Lung (tissue), 17 donors: ENCODE measurements at places on chromosomes 6 and 20. TPM values are rescaled to one million over a fixed set of nuclear protein-coding genes. Genes with fewer than 3 reads are reported as not detected.

DNA sequence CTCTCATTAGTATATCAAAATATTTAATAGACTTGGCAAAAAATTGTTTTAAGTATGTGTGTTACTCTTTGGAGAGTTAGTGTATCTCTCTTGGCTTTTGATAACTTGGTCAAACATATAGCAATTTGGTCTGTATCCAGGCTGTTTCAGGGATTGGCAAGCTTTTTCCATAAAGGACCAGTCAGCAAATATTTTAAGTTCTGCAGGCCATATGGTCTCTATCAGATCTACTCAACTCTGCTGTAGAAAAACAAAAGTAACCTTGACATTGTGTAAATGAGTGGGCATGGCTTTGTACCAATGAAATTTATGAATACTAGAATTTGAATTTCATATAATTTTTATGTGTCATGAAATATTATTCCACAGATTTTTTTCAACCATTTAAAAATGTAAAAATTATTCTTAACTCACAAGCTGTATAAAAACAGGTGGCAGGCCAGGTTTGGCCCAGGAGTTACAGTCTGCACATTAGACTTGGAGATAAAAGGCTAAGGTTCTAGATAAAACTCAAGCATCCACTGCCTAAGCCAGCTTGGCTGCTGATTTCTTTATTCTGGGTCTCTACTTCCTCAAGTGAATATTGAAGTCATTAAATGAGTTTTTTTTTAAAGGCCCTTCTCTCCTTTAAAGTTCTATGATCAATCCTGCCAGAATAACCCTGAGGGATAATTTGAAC, 13.7 kb downstream of the GSTA4 start:
- H3K27ac ChIP-seq: no peak overlapping the region
- no peaks in the 10 kb centered on the region for H3K27me3 ChIP-seq
- peaks cover 27% of the 10 kb centered on the region for H3K4me1 ChIP-seq
- H3K36me3 ChIP-seq: peaks cover 15% of the 10 kb centered on the region
- no peak overlapping the region for H3K4me3 ChIP-seq

DNA sequence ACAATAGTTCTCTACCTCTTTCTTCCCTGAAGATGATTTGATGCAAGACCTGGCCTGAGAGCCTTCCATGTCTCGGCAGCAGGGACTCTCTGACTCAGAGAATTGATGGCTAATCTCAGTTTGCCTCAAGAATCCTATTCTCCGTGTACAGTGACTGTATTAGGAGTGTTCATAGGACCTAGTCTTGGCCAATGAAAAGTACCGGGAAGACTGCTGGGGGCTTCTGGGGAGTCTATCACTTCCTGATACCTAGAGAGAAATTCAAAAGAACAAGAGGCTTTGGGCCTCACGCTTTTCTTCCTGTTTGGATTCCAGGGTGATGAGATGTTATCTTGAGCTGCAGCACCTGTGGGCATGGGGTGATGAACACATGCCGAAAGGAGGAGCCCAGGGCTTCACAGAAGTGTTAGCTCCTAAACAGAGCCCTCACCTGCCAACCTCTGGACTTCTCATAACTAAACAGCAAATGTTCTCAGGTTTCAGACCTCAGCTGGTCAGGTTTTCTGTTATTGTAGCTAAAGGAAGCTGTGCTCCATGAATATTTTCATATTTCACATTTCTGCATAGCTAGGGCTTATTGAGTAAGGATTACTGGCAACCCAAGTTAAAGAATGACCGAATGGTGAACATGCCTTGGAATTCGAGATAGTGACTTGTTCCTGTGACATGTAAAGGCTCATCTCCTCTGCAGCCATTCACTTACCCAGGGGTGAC, 323.1 kb upstream of the AGPAT4 start:
- no peak overlapping the region for H3K27ac ChIP-seq
- H3K36me3 ChIP-seq: no peaks in the 10 kb centered on the region
- H3K27me3 ChIP-seq: no peaks in the 10 kb centered on the region
- DNase-seq: no peak
- no peaks in the 10 kb centered on the region for H3K4me1 ChIP-seq

- H3K4me1 ChIP-seq: no peaks in the 10 kb centered on the region
- H3K27ac ChIP-seq: no peak overlapping the region
- no peak overlapping the region for H3K4me3 ChIP-seq
- peak; percentile 84 for DNase-seq
- H3K36me3 ChIP-seq: no peaks in the 10 kb centered on the region
Measured at GRCh38 chr6:28673787-28674671, 148.3 kb downstream of the GPX5 start.

DNA sequence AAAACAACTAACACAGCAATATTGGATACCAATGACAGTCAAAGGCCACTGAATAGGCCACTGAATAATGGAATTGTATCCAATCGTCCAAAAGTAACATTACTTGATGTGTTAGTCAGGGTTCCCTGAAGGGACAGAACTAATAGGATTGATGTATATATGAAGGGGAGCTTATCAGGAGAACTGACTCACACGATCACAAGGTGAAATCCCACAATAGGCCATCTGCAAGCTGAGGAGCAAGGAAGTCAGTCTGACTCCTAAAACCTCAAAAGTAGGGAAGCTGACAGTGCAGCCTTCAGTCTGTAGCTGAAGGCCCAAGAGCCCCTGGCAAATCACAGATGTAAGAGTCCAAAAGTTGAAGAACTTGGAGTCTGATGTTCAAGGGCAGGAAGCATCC, 571.4 kb downstream of the PRKN start:
- H3K36me3 ChIP-seq: no peaks in the 10 kb centered on the region
- no peak overlapping the region for H3K27ac ChIP-seq
- H3K4me3 ChIP-seq: no peak overlapping the region
- H3K4me1 ChIP-seq: no peaks in the 10 kb centered on the region
- no peaks in the 10 kb centered on the region for H3K27me3 ChIP-seq

DNA sequence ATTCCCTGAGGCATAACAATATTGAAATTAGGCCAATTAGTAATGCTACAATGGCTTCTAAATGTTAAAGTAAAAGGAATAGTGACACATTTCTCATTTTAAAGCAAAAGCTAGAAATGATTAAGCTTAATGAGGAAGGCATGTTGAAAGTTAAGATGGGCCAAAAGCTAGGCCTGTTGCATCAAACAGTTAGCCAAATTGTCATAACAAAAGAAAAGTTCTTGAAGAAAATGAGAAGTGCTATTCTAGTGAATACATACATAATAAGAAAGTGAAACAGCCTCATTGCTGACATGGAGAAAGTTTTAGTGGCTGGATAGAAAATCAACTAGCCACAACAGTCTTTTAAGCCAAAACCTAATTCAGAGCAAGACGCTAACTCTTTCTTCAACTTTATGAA, 12.9 kb downstream of the OR2A4 start:
- no peak overlapping the region for H3K27ac ChIP-seq
- no peaks in the 10 kb centered on the region for H3K36me3 ChIP-seq
- no peaks in the 10 kb centered on the region for H3K4me1 ChIP-seq
- H3K4me3 ChIP-seq: no peak overlapping the region
- no peaks in the 10 kb centered on the region for H3K27me3 ChIP-seq
- DNase-seq: no peak

- no peaks in the 10 kb centered on the region for H3K27me3 ChIP-seq
- H3K36me3 ChIP-seq: no peaks in the 10 kb centered on the region
- H3K4me1 ChIP-seq: no peaks in the 10 kb centered on the region
- H3K27ac ChIP-seq: no peak overlapping the region
- DNase-seq: no peak
- H3K4me3 ChIP-seq: no peak overlapping the region
Measured at GRCh38 chr6:36928547-36928918, 26.0 kb upstream of the PI16 start.

DNA sequence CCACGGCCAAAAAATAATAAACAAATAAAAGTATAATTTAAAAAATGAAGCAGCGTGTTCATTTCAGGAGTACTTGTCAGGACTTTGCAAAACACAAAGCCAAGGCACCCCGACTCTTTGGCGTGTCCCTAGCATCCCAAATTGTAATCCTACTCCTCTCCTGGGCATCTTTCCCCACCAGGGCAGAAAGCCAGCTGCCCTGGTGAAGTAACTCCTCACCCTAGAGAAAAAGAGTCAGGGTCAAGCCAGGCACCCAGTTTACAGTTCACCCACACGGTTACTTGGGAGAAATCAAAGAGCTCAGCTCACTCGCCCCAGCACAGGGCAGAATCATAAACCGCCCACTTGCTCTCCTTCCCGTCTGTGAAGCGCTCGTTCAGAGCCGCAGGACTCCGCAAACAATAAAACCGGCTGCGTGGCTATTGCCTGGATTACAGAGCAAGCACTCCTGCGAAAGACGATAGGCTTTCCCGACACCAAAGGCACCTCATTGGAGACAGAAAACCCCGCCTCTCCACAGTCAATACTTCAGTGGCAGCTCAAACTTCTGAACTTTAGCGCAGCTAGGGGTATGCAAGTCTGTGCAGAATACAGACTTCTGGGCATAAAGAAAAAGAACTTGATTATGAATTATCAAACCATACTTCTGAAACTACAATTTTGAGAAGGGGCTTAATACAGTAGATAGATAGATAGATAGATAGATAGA, 73.0 kb upstream of the NHSL1 start:
- peak; percentile 92 for DNase-seq
- H3K27me3 ChIP-seq: no peaks in the 10 kb centered on the region
- peaks cover 2% of the 10 kb centered on the region for H3K4me1 ChIP-seq
- H3K4me3 ChIP-seq: peak overlapping the region; percentile 31
- no peaks in the 10 kb centered on the region for H3K36me3 ChIP-seq
- peak overlapping the region; percentile 76 for H3K27ac ChIP-seq

DNA sequence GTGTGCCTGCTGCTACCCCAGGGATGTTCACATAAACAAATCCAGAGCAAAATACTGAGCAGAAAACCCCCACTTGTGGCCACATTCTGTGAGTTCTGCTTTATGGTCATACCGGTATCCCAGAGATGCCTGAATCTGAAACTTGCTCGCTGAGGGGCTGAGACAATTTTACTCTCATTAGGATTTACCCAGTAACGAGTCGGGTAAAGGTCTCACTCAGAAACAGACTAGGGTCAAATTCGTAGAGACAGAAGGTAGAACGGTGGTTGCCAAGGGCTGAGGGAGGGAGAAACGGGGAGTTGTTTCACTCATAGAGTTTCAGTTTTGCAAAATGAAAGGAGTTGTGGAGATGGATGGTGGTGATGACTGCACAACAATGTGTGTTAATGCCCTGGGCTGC, 45.4 kb upstream of the NKX2-2 start:
- H3K27me3 ChIP-seq: peaks cover 12% of the 10 kb centered on the region
- no peak overlapping the region for H3K4me3 ChIP-seq
- no peak overlapping the region for H3K27ac ChIP-seq

- no peak overlapping the region for H3K27ac ChIP-seq
- H3K4me1 ChIP-seq: no peaks in the 10 kb centered on the region
- no peaks in the 10 kb centered on the region for H3K27me3 ChIP-seq
- no peaks in the 10 kb centered on the region for H3K36me3 ChIP-seq
- H3K4me3 ChIP-seq: no peak overlapping the region
Measured at GRCh38 chr20:47189060-47189459, 167.4 kb downstream of the ZMYND8 start.

- no peaks in the 10 kb centered on the region for H3K36me3 ChIP-seq
- no peak overlapping the region for H3K27ac ChIP-seq
- H3K4me3 ChIP-seq: no peak overlapping the region
- no peaks in the 10 kb centered on the region for H3K27me3 ChIP-seq
Measured at GRCh38 chr6:16258709-16259075, 20.3 kb downstream of the GMPR start.

The KIFC1 gene
- 2.1 TPM for total RNA-seq

The PAK5 gene
- total RNA-seq: 0.28 TPM

The TBP gene
- total RNA-seq: 13.7 TPM

The RSPO3 gene
- 5.5 TPM for total RNA-seq

The PSORS1C1 gene
- total RNA-seq: 1.1 TPM
